ENCODE measurements at places on chromosomes 4 and X.
A peak's percentile ranks its signal among the peaks of the same experiment; 100 is the strongest.

DNA sequence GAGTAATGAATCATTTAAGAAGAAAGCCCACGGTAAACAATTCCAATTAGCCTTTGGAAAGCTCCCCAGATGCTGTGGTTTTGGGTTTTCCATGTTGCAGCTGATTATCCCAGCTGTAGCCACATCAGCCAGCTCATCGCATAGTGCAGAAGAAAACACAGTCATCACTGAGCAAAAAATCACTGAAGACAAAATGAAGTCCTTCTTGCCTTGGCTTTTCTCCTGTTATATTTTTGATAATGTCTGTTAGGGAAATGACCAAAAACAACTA, 193.0 kb upstream of the C1QTNF7 start:
- peak; percentile 50 for DNase-seq

GRCh38 chrX:17266136-17266535, 108.9 kb upstream of the NHS start:
- no peak for DNase-seq

DNA sequence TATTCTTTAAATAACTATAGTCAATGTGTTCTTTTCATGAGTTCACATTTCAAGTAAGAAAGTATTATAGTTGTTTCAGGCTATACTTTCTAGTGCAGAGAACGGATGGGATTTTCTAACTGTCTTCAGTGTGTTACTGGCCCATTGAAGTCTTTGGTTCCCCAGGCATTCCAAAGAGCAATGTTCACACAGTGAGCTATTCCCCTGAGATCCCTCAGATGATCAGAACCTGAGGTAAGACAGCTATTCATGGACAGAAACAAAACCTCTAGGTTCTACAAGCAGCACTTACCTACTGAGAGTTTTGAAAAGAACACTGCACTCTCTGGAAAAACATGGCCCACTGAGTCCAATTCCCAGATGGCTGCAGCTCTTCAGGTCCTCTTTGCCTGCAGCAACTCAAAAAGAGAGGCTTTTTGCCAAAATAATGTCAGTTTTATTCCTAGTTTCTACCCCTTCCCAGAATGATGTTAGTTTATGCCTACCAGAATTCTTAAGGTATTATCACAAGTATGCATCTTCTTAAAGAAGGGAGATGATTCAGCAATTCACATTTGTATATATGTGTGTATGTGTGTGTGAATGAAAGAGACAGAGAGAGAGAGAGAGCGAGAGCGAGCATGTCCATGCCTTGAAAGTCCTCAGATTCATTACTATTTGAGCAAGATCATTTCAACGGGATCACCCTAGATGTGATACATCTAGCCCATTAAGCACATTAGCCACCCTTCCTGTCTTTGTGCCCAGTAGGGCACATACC, 146.1 kb downstream of the PDHA2 start:
- no peak for DNase-seq

DNA sequence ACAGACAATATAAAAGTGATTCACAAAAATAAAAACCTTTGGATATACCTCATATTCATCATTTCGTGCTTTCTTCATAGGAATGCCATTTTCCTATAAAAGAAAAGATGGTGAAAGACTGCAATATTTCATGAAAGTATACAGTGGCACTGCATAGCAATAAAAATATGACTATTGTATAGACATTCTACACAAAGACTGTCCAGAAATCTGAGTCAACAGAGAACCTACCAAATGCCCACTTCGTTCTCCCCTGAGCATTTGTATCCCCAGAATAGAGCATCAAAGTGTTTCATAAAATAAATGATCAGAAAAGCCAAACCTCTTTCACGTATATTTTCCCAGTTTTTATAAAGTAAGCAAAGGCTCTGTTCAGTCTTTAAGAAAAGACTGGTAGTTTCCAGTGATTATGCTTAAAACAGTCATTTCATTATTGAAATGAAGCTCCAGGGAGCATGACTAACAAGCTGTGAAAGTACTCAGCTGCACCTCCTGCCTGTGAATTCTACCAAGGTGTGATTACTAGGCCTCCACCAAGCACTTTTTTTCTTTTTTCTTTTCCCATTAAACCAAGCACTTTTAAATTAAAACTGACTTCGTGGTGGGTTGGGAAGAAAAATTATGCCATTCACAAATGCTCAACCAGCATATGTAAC, 20.2 kb downstream of the PPA2 start:
- DNase-seq = no peak

DNA sequence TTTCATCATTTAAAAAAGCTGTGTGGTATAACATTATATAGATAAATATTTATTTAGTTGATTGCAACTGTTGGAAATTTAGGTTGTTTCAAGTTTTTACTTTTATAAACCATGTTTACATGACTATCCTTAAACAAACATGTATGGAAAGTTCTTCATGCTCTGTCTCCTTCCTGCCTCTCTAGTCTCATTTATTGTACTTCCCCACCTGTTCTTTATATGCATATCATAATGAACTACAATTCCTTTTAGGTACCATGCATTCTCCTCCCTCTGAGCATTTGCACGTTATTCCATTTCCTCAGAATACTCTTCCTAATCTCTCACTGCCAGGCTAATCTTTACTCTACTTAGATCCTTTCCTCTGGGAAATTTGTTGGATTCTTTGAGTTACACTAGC, 16.9 kb upstream of the ADH6 start:
- no peak for DNase-seq

DNA sequence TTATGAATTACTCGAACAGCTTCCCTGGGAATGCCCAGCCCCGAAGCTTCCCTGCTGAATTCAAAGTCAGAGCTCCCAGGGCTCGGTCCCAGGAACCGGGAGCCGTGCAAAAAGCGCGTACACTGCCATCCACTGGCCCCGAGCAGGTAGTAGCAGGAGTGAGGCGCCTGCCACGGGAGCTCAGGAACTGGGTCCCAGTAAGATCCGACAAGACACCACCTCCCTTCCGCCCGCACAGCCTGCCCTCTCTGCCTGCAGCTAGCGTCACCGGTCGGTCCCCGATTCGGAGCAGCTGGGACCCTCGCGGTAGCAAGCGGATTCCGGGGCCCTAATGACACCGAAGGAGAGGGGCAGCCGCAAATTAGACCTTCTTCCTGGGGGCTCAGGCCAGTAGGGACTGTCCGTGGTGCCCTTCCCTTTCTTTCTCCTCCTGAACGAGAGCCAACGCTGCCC, 1.2 kb downstream of the CORIN start:
- DNase-seq = peak; percentile 82

- DNase-seq = peak; percentile 38
Measured at GRCh38 chr4:2469192-2469984, 482 bp downstream of the RNF4 start.

DNA sequence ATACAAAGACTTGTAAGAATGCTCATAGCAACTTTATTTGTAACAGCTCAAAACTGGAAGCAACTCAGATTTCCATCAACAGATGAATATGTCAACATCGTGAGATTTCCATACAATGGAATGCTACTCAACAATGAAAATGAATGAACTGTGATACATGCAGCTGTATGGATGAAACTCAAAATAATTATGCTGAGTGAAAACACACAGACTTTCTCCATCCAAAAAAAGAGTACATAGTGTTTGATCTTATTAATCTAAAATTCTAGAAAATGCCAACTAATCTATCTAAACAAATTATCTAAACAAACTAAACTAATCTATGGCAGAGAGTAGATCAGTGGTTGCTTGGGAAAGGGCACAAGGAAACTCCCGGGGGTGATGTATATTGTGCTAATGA, 42.7 kb downstream of the PPP1R2C start:
- no peak for DNase-seq

GRCh38 chr4:95358421-95358820, 190.4 kb downstream of the UNC5C start:
- DNase-seq = no peak

DNA sequence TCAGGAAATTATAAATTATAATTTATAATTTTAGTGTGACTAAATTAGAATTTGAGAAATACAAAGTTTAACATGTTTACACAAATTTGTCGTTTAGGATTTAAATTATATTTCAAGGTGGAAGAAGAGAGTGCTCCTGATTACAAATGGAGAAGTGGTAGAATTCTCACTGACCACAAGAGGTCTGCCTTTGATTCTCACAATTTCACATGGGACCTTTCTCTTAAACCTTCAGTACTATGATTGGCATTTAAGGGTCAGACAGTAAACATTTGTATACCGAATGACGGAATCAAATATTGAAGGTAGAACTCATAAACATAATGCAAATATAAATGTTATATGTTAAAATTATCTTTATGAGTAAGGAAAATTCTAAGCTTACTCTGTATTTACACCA, 171.7 kb downstream of the SLIT2 start:
- DNase-seq = no peak

- DNase-seq = no peak
Measured at GRCh38 chr4:163556177-163556576, 61.7 kb downstream of the TMA16 start.

DNA sequence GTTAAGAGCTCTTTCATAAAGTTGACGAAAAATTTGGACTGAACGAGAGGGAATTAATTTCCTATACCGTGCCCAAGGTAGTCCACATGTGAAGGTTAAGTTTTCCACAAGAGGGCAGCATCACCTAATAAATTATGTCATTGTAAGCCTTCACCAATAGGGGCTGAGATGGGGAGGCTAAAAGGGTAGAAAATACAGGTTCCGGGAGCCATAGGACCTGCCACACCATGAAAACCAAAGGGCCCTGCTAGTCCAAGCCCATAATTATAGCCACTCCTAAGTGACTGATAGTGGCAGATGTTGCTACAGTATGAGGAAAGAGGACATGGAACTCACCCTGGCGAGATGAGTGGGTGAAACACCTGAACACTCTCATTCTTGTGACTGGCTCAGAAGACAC, 122.2 kb downstream of the SHROOM4 start:
- no peak for DNase-seq

- DNase-seq = no peak
Measured at GRCh38 chr4:106344647-106344970, 24.0 kb downstream of the GIMD1 start.

DNA sequence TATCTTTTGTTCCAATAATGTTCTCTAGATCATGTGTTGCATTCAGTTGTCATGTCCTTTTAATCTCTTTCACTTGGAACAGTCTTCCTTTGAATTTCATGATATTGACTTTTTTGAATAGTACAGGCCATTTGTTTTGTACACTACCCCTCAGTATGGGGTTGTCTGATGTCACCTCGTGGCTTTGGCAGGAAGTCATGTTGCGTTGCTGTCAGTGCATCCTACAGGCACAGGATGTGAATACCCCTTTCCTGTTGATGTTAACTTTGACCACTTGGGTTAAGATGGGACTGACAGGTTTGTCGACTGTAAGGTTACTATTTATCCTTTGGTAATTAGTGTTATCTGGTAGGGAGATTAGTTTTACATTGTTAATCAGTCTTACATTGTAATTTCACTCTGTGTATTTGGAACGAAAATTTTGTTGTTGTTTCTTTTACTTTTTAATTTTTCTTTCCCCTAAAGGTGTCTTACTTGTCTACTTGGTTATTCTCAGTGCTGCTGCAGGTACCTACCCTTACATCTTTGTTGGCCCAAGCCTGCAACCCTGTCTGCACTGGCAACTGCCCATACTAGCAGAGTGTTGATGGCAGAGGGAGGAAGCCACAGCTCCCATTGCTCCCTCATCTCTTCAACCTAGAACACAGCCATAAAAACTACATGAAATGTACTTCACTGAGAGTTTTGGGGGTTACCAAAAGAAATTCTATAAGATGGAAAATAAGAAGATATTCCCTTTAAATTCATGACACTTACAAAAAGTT, 14.7 kb upstream of the ATP8A1 start:
- no peak for DNase-seq

GRCh38 chr4:151267104-151267503, 9.9 kb upstream of the PRSS48 start:
- DNase-seq = no peak

DNA sequence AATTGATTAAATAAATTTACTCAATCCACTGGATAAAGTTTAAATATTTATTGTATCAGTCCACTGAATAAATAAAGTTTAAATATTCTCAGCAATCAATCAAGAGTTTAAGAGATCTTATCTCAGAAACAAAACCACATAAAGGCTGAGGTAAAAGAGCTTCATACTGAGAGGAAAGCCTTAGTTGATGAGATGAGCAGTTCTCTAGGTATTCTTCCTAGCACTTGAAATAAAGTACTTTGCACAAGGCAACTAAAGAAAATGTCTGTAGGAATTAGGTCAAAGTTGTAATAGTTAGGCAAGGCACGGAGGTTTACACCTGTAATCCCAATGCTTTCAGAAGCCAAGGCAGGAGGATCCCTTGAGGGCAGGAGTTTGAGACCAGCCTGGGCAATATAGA, 63.5 kb downstream of the UCHL1 start:
- DNase-seq = no peak

DNA sequence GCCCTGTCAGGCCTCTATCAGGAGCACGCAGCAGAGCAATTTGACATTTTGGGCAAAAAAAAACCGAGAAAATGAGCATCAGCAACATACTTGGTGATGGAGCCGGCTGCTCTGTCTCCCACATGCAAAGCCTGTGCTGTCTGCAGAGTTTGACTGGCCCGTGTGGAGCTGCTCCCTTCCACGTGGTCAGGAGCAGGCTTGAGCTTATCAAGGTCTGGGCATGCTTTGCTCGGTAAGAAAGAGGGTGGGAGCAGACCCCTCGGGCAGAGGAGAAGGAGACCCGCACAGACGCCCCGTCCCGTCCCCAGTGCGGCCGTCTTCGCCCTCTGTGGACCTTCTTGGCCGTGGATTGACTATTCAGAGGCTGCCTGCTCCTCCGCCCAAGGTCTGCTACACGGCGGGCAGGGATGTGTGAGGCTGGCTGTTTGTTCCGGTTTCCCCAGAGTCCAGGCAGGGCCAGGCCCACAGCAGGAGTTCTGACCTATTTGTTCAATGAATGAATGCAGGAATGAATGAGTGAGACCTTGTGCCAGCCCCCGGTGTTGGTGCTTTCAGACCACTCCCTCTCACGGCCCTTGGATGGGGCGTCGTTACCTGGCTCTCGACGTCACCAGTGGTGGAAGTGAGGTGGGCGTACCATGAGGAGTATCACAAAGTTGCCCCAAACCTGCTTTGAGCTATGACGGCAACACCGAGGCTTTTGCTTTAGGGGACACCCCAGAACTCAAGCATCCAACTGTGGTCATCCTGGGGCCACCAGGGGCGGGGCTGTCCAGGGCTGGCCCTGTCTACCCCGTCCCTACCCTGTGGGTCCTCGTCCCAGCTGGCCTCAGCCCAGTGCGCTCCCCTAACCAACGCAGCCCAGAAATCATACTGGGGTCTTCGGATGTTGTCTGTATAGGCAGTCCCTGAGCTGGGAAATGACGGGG, 54.7 kb upstream of the ADRA2C start:
- DNase-seq = no peak

DNA sequence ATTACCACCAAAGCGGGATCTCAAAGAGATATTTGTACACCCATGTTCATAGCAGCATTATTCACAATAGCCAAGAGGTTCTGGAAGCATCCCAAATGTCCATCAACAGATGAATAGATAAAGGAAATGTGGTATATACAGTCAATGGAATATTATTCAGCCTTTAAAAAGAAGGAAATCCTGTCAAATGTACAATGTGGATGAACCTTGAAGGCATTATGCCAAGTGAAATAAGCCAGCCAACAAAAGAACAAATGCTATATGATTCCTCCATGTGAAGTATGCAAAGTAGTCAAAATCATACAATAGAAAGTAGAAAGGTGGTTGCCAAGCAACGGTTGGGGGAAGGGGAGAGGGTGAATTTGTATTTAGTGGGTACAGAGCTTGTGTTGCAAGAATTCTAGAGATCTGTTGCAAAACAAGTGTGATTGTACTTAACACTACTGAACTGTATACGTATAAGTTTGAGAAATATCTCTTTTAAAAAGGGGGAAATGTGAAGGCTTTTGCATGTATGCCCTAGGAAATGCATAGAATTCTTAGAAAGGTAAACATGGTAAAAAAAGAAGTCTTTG, 5.0 kb upstream of the ZRSR2 start:
- no peak for DNase-seq

- peak; percentile 49 for DNase-seq
Measured at GRCh38 chr4:128517739-128518510, 230.3 kb upstream of the PGRMC2 start.

Data from right hindlimb (tissue), 1 donor.